ENCODE measurements at places on chromosomes 5 and 9.

- DNase-seq = no peak
These were observed 54.9 kb upstream of the OSMR start for GRCh38 chr5:38790891-38791290.

- no peak for DNase-seq
These were observed 959 bp upstream of the FBXL17 start for GRCh38 chr5:108382784-108383330.

GRCh38 chr9:134975253-134975652, 57.5 kb upstream of the FCN1 start:
- DNase-seq = no peak

- DNase-seq = no peak
These were observed 28.3 kb upstream of the PTGS1 start for GRCh38 chr9:122342323-122343050.

DNA sequence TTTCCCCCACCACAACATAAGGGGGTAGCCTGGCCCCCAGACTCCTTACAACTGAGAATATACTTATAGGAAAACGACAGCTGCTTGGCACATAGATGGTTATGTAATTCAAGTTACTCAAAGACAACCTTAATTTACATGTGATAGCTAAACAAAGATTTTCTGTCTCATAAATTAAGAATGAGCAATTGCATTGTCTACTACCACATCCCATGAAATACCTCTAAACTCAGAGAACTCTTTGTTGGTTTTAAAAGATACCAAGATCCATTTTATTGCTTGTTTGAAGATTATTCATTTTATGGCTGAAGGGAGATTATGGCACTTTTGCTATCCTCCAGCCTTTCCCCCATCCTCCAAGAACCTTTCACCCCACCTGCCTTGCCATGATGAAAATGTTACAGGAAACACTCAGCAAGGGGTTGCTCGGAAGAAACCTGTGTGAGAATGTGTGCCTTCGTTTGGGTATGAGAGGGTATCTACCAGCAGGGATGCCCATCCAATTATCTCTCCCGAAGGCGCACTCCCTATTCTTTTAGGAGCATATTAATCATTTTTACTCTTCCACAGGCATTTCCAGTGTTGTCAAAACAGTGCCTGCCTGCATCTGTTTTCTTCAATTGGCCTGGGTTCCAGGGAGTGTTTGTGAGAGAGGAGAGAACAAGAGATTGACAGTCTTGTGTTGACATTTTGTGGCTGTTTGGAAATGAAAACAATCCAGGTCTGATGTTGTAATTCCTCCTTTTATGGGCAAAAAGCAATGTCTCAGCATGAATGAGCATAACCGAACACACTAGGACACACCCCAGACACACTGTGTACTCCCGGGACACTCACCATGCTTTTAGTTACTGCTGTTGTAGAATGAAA, 208.0 kb upstream of the ANKRD55 start:
- no peak for DNase-seq

GRCh38 chr9:79766091-79766490, 194.3 kb downstream of the TLE4 start:
- no peak for DNase-seq

- DNase-seq = no peak
These were observed 227.5 kb downstream of the PIK3R1 start for GRCh38 chr5:68443091-68443490.

- no peak for DNase-seq
These were observed 77.7 kb upstream of the IL17B start for GRCh38 chr5:149456597-149457392.

- DNase-seq = no peak
These were observed 32.6 kb downstream of the UBAP1 start for GRCh38 chr9:34211395-34211794.
